Motor neuron (in vitro differentiated cells): ENCODE measurements at places on chromosomes 4 and X. TPM values are rescaled to one million over a fixed set of nuclear protein-coding genes. Genes with fewer than 3 reads are reported as not detected.

Gene SMR3B
- total RNA-seq, result 0.81 and 1.5 TPM in 2 replicates

Gene ARHGAP6
- 3.7 and 3.9 TPM in 2 replicates for total RNA-seq

Gene VCX3B
- not detected in 2 replicates for total RNA-seq

Gene GABRG1
- 0.14 and 0.16 TPM in 2 replicates for total RNA-seq

Gene TEX13C
- total RNA-seq, result 0.16 TPM in 1 of 2 replicates, not detected in the other

Gene LGI2
- total RNA-seq, result 6.8 and 7.3 TPM in 2 replicates
